CD8-positive, alpha-beta T cell (primary cell): ENCODE measurements at places on chromosomes 2 and 18. TPM values are rescaled to one million over a fixed set of nuclear protein-coding genes. Genes with fewer than 3 reads are reported as not detected.

- DNase-seq = no peak
These were observed 463.1 kb downstream of the TSN start for GRCh38 chr2:122218596-122218995.

GRCh38 chr2:3404349-3404894 lies 24.9 kb downstream of the TRAPPC12 start:
- no peak for DNase-seq

DNA sequence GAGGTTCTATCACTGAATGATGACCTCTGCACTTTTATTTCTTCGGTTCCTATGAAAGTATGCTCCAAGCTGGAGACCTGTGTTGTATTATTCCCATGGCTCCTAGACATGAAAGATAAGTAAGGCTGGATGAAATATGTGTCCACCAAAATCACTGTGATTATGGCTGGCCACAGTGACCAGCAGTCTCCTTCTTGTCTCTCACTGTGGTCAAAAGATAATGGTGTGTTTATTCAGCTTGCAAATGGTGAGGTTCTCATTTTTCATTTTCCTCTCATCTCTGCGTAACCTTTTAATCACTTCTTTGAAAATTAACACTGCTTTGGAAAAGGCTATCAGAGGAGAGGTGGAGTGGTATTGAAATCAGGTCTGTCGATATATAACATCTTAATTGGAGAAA lies 107.8 kb upstream of the DAPL1 start:
- no peak for DNase-seq

DNA sequence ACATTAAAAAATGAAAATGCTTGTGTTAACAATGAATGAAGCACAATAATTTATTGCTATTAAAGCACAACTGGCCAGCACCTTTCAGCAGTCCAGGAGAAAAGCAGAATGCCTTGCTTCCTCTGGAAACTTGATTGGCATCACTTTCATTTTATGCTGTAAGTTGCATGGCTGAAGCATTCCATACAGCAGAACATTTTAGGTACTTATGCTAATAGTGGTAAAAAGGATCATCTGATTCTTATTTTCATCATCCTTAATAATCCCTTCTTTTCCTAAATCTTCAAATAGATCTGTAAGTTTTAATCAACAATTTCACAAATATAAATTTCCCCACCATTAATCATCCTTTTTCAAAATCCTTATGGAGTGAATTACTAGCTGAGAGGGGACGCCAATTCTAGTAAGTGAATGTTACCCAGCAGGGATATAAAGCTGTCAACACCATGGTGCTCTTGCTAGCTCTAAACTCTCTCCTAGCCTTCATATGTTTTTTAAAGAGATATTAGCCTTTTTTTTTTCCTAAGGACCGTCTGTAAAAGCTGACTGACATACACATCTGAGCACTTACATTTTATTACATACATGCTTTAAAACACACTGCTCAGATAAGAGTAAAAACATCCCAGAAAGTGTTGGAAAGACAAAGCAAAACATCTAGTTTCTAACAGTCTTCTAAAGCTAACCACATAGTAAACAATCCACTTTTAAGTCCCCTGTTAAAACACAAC lies 5.3 kb downstream of the SATB2 start:
- no peak for DNase-seq

- DNase-seq = no peak
These were observed 426.9 kb downstream of the CDH2 start for GRCh38 chr18:27750014-27750413.

GRCh38 chr2:172394002-172394401 lies 33.4 kb upstream of the ITGA6 start:
- no peak for DNase-seq

The MERTK gene
- total RNA-seq = not detected

The PRKAG3 gene
- not detected for total RNA-seq

The PROKR1 gene
- not detected for total RNA-seq

The PTPRM gene
- 4.2 TPM for total RNA-seq

The TMEM169 gene
- total RNA-seq = not detected
